ENCODE measurements at places on chromosomes 11 and 22.
A peak's percentile ranks its signal among the peaks of the same experiment; 100 is the strongest.

DNA sequence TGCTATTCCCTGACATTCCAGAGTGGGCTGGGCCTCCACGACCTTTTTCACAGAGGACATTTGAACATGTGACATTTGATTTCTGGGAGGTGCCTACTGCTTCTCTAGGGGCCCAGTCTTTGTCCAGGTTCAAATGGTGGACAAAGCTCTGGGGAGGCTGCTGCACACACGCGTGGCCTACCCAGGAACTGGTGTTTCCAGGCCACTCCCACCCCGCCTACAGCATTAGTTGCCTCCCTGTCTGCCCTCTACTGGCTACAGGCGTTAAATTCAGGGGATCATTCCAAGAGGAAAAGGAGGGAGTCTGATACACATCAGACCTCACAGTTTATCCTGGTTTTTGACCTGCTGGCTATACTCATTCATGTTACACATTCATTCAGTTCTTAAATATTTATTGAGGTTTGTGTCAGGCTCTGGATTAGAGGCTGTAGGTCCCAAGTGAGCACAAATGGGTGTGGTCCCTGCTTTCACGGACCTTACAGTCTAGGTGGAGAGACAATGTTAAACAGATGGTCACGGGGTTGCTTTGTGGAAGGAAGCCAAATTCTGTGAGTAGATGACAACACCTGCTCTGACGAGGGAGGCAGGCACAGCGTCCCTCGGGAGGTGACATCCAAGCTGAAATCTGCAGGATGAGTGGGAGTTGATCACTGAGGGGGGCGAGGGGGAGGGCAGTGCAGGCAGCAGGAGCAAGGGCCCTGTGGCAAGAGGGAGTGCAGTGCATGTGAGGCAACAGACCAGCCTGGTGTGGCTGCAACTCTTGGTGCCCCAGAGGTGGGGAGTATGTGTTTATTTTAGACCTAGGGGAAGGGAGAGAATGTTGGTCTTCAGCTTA, 11.8 kb downstream of the TUB start:
- DNase-seq: peak; percentile 63

- no peak for DNase-seq
Observed at GRCh38 chr22:50600538-50600937, at the start of gene MAPK8IP2. TSS of gene MAPK8IP2 (plus strand) at chr22:50600793. CDS start at chr22:50600819, 26 bp downstream.

- DNase-seq: no peak
Observed at GRCh38 chr22:43550672-43551071, 138.9 kb downstream of the MPPED1 start.

- DNase-seq: no peak
Observed at GRCh38 chr11:61075891-61076290, 26.4 kb upstream of the CD5 start.

- DNase-seq: no peak
Observed at GRCh38 chr11:46315783-46316563, 31.3 kb upstream of the DGKZ start.

- no peak for DNase-seq
Observed at GRCh38 chr11:1771273-1771672, 7.5 kb upstream of the CTSD start.

Measured in RWPE2 (cell line).